Stimulated activated CD4-positive, alpha-beta T cell treated with anti-CD3 and anti-CD28 coated beads, TNF-alpha, amount 100 ng/mL, for 48 hours (primary cell): ENCODE measurements at places on chromosomes 3 and 15.

DNA sequence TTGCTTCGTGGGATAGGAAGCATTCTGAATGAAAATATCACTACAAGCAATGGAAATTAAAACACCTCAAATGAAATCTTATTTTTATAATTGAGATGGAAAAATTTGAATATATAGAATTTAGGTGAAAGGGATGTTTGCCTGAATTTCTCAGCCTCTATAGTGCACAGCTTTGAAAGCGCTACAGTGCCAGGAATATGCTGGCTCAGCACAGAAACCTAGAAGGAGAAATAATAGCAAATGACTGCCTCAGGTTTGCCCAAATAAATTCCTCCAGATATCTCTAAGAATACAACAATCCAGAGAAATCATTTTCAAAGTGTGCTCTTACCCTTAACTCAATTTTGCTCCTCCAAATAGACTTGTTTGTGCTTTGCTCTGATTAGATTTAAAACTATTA lies 141.1 kb upstream of the ZNF385D start:
- DNase-seq, result no peak

DNA sequence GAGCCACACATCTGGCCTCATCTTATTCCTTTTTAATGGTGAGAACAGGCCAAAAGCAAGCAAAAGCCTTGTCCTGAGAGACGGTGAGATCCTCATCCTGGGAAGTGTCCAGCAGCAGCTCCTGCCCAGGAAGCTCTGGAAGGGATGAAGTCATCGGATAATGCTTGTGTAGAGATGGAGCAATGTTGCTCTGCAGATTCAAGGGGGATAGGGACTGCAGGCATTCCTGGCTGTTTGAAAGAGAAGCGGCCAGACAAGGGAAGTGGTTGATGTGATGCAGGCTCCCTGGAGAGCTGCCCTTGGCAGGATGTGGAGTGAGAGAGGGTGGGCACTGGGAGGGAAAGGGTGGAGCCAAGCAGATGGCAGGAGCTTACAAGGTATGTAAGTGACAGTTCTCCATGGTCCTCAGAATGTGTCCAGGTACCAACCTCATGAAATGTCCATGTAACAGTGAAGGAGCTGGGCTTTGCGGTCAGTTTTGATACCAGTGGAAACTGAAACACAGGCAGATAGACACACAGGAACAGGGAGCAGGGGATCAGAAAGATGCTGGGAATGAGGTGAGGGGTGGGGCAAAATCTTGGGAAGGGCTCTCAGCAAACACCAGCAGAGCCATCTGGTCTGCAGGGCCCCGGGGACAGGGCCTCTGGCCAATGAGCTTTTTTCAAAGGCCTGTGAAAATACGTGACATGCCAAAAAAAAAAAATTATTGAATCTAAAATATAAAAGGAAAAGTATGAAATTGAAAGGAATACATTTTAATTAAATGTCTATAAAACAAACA lies 32.2 kb upstream of the LACTB start:
- DNase-seq, result no peak

GRCh38 chr15:52558196-52558595 lies 10.6 kb downstream of the ARPP19 start:
- peak; percentile 44 for DNase-seq

DNA sequence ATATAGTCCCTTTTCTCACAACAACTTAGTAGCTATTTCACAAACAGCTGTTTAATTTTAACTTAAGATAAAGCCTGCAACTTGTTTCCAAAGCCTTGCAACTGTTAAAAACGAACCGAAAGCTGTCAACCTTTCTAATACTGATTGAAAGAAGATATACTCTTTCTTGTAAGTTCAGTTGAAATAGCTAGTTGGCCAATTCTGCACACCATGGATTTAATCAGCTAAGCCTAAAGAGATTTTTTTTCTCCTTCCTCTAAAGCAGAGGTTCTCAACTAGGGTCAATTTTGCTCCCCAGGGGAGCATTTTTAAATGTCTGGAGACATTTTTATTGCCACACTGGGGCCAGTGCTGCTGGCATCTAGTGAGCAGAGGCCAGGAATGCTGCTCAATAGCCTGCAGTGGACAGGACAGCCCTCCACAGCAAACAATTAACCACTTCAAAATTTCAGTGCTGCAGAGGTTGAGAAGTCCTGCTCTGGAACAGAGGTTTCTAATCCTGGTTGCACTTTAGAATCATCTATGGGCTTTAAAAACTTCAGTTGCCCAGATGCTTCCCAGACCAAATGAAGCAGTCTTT lies 26.2 kb downstream of the MINDY4B start:
- no peak for DNase-seq

- no peak for DNase-seq
Measured at GRCh38 chr3:20052851-20053250, 12.6 kb downstream of the KAT2B start.

- no peak for DNase-seq
Measured at GRCh38 chr3:157544501-157545130, 41.4 kb upstream of the VEPH1 start.

DNA sequence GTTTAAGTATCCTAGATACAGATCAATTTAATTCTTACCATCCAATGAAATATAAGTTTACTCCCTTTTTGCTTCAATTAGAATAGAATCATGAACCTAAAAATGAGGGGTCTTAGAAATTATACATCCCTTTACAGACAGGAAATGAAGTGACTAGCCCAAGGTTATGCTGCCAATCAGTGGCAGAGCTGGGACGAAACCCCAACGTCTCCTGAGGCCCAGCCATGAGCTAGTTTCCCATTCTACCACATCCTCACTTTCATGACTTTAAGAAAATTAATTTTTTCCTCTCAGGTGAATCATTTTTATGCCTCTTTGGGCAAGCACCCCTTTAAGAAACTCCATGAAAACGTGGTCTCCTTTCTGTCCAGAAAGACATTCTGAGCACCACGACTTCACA lies 11.2 kb downstream of the LRIG1 start:
- DNase-seq, result no peak

GRCh38 chr3:10443272-10444109 lies 61.9 kb downstream of the ATP2B2 start:
- no peak for DNase-seq

- no peak for DNase-seq
Measured at GRCh38 chr3:173588556-173588955, 191.0 kb downstream of the NLGN1 start.

DNA sequence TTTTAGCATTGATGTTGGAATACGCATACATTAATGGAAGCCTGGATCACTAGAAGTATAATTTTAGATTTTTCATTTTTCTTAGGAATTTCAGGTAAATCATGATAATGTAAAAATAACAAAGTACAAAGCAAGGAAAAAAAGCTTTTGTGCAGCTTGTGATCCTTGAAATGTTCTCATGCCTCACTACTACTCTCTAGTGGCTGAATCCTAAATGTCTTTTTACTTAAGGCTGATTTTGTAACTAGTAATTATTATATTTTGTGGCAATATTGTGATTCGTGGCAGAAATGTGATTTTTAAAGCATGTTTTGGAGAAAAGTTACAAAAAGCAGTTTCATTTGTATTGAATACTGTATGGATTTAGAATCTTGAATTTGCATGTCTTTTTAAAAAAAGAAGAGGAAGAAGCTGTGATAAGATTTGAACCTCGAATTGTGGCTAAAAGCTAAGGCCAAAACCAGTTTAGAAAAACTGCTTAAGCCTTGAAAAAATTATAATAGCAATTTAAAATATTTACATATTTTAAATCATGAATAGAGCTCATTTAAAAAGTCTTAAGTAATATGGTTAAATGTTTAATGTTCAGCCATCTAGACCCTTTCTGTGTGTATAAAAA lies 39.0 kb downstream of the U2SURP start:
- no peak for DNase-seq

DNA sequence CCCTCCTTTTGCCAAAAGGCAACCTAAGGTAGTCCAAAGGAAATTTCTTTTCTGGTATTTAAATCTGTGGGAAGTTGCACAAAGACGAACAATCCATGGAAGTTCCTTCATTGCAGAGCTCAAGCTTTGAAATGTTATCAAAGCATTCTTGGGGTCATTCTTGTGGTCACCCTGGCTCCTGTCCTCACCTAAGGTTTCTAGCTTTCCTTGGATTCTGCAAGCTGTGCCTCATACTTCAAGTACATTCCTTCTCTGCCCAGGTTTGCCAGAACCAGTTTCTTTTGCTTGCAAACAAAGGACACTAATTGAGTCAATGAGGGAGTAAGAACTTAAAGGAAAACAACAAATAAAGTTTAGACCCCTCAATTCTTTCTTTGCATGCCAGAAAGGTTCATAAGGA lies 329.8 kb upstream of the PDZRN3 start:
- no peak for DNase-seq

GRCh38 chr3:170469151-170470062 lies 50.7 kb downstream of the CLDN11 start:
- no peak for DNase-seq

- DNase-seq, result no peak
Measured at GRCh38 chr3:4835616-4836043, 143.6 kb upstream of the BHLHE40 start.

DNA sequence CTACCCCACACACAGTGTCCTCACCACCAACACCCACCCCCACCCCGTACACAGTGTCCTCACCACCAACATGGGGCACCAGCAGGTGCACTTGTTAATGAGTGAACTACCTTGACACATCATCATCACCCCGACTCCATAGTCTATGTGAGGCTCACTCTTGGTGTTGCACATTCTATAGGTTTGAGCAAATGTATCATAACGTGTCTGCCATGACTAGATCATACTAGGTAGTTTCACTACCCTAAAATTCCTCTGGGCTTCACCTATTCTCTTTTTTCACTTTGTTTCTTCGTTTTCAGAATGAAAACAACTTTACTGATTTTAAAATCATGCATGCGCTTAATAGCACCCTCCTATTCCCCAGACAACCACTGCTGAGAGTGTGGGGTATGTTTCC lies 102.6 kb upstream of the SLC6A6 start:
- DNase-seq, result no peak

DNA sequence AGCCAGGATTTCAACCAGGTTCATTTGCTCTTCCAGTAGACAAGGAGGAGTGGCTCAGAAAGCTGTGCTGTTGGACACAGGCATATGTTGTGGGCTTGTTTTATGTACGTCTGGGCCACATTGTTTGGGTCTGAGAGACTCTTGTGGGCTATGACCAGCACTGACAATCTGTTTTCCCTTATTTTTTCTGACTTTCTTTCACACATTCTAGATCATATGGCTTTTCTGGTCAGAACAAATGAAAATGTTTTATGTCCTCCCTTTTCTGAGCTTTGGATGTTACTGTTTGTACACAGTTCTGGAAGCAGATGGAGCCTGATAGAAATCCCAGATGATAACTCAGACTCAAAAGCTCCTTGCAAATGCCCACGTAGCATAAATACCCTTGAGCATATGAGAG lies 85.8 kb upstream of the RGMA start:
- DNase-seq, result no peak

GRCh38 chr3:9209777-9210176 lies 39.7 kb downstream of the SRGAP3 start:
- DNase-seq, result no peak

- DNase-seq, result no peak
Measured at GRCh38 chr15:95261546-95261945, 1030.2 kb downstream of the MCTP2 start.

DNA sequence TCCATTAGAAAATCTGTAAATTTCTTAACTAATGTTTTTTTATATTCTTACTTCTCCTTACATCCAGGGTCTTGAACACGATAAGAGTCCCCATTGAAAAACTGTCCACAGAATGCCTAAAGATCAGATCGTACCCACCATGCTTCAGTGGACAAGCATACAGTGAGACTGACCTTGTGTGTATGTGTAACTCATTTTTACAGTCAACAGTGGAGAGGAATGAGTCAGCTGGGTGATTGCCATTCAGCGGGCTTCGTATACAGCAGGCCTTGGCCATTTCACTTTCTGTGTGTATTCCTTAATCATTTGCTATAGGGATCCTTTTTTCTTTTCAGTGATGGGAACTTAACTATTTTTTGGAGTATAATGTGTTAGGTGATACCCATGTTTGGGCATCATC lies 10.6 kb downstream of the PARP14 start:
- no peak for DNase-seq

- DNase-seq, result no peak
Measured at GRCh38 chr3:140529096-140529495, 148.8 kb upstream of the TRIM42 start.

- no peak for DNase-seq
Measured at GRCh38 chr3:142180761-142181362, 31.5 kb upstream of the TFDP2 start.

GRCh38 chr15:51380999-51381806 lies 39.7 kb downstream of the GLDN start:
- peak; percentile 4 for DNase-seq

DNA sequence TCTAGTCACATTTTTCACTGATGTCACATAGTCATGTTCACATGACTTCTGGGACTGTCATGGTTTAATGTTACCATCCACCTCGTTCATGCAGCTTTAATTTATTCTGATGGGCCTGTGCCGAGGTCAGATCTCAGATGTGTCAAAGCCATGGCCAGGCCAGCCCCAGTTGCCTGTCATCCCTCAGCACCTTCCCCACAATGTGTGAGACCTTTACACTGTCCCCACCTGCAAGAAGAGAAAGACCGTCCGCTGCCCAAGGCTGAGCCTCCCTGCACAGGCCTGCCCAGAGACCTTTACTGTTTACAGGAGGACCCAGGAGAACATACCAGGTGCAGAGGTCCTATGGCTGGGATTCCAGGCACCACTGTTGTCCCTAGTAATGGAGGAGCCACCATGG lies 12.8 kb upstream of the KLF15 start:
- no peak for DNase-seq
